ENCODE measurements at places on chromosomes 7 and 10. TPM values are rescaled to one million over a fixed set of nuclear protein-coding genes. Genes with fewer than 3 reads are reported as not detected.

The TAS2R3 gene
- 0.79 TPM for total RNA-seq

The HOXA6 gene
- 6.7 TPM for total RNA-seq

The BBS9 gene
- 13.5 TPM for total RNA-seq

The SPDYE2 gene
- not detected for total RNA-seq

The TMEM236 gene
- total RNA-seq = 1.9 TPM

The SOSTDC1 gene
- total RNA-seq = 0.28 TPM

The ADRA2A gene
- total RNA-seq = 2.6 TPM

The C7orf33 gene
- total RNA-seq = not detected

The ADAM12 gene
- total RNA-seq = 0.20 TPM

The MCM10 gene
- total RNA-seq = 6.6 TPM

The ZNF248 gene
- 15.3 TPM for total RNA-seq

The CALHM3 gene
- total RNA-seq = not detected

The WNT2 gene
- not detected for total RNA-seq

The NRP1 gene
- 151 TPM for total RNA-seq

The ADIRF gene
- total RNA-seq = 38.1 TPM

The STAG3 gene
- total RNA-seq = 0.36 TPM

The LIPJ gene
- not detected for total RNA-seq

The PLCE1 gene
- total RNA-seq = 2.1 TPM

The FFAR4 gene
- total RNA-seq = 0.71 TPM

The HNRNPF gene
- total RNA-seq = 147 TPM

The OR2A12 gene
- not detected for total RNA-seq

The AGAP3 gene
- 67.3 TPM for total RNA-seq

The NET1 gene
- total RNA-seq = 21.2 TPM

The KIF11 gene
- total RNA-seq = 0.48 TPM

The FAM20C gene
- 35.9 TPM for total RNA-seq

The SLC16A9 gene
- 175 TPM for total RNA-seq

The GDF10 gene
- total RNA-seq = 0.06 TPM

The GARIN1A gene
- 2.5 TPM for total RNA-seq

The GRID2IP gene
- total RNA-seq = not detected

The HOXA5 gene
- total RNA-seq = 64.3 TPM

The EIF4EBP2 gene
- 106 TPM for total RNA-seq

The CPA4 gene
- total RNA-seq = 3.3 TPM
